NK-92 treated with Interleukin-12 subunit alpha and Interleukin-12 subunit beta, amount 100 ng/mL, for 24 hours (cell line): ENCODE measurements at places on chromosomes 12 and 14.
A peak's percentile ranks its signal among the peaks of the same experiment; 100 is the strongest.

DNA sequence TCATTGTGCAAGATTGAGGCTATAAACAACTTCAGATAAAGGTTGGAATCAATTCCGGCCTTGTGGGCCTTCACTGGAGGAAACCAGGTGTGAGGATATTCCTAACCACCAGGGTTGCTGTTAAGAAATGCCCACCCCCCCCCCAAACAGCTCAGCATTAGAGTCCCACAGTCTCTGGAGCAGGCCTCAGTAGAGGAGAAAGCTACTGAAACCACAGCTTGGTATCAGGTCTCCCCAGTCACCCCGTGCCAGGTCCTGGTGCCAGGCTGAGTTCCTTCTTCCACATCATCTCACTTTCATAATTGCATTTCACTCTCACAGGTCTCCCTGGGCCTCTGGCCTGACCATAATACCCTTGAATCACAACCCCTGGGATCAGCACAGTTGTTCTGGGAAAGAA lies 12.5 kb downstream of the GALNT6 start:
- no peak for DNase-seq

GRCh38 chr14:61280526-61281185 lies 482 bp downstream of the TMEM30B start:
- DNase-seq = no peak

DNA sequence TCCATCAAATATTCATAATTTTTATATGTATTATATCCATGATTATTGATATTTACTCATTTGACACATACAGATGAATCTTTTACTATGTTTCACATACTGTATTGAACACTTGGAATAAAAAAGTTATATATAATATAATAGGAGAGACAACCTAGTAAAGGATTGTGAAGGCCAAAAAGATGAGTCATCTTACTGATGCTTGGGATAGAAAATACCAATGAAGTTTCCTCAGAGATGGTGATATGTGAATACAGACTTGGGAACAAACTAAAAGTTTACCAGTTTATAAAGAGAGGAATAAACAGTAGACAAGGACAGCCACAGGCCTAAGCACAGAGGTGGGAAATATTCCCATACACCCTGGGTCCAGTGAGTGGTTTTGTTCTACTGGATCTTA lies 743.9 kb upstream of the FLRT2 start:
- no peak for DNase-seq

DNA sequence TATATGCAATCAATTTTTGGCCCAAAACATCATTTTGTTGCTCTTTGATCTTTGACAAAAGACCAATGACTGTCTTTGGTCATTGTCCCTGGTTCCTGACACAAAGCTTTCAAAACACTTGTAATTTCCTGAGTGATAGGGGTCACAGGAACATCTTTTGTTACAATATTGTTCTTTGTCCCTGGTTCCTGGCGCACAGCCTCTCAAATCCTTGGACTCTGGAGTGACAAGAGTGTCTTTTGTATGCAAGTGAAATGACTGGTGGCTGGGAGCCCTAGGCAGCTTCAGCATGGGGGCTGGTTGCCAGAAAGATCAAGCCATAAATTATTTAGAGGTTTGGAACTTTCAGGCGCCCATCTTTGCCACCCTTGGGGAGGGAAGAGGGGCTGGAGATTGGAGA lies 53.9 kb downstream of the DNAH10 start:
- no peak for DNase-seq

GRCh38 chr12:130286741-130287440 lies 50.8 kb upstream of the PIWIL1 start:
- no peak for DNase-seq

- DNase-seq = peak; percentile 53
Measured at GRCh38 chr12:107328442-107329133, 235.2 kb upstream of the CRY1 start.

DNA sequence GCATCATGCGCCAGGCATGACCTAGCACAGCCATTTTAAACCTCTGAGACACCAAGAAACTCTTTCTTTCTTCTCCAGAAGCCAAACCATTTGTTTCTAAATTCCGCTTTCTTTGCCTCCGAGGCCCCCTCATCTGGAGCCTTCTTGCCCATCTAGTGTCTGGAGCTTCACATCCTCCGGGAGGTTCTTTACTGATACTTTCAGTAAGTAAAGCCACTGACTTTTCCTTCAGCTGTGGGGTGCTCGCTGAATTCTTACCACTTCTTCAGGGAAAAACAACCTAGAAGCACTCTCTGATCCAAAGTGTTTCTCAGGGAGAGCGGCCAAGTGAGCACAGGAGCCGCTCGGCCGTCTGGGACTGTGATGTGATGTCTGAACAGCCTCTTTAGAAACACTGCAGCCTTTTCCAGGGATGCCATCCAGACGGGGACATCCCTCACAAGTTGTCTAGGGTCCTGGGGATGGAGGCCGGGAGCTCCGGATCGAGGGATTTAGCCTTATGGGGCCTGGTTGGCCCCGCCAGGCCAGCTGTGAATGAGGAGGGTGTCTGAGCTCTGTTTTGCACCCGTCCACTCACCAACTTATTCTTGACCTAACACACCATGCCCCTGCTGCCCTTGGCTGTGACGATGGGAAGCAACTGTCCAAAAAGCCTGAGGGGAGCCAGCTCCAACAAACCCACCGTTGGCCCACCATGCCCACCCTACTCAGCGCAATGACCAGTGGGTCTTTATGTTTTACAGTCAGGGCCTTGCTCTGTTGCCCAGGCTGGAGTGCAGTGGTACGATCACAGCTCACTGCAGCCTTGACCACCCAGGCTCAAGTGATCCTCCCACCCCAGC lies 160.6 kb downstream of the ZFP36L1 start:
- no peak for DNase-seq

DNA sequence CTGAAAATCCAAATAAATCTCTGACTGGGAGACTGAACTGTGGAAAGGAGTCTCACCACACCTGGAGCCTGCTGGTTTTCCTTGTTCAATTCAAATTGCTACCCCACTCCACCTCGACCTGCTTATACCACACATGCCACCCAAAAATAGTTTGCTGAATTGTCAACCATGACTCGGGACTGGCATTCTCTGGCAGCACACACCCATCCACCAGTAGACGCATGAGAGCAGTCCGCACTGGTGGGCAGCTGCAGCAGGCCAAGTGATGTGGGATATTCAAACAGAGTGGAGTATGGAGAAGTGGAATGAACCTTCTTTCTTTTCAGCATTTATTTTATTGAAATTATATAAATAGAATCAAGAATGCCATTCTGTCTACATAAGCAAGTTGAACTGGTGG lies 38.7 kb upstream of the SYCP3 start:
- DNase-seq = no peak

- DNase-seq = no peak
Measured at GRCh38 chr12:52561880-52562449, 9.0 kb upstream of the KRT71 start.

- no peak for DNase-seq
Measured at GRCh38 chr12:16300736-16301135, 23.3 kb upstream of the SLC15A5 start.

DNA sequence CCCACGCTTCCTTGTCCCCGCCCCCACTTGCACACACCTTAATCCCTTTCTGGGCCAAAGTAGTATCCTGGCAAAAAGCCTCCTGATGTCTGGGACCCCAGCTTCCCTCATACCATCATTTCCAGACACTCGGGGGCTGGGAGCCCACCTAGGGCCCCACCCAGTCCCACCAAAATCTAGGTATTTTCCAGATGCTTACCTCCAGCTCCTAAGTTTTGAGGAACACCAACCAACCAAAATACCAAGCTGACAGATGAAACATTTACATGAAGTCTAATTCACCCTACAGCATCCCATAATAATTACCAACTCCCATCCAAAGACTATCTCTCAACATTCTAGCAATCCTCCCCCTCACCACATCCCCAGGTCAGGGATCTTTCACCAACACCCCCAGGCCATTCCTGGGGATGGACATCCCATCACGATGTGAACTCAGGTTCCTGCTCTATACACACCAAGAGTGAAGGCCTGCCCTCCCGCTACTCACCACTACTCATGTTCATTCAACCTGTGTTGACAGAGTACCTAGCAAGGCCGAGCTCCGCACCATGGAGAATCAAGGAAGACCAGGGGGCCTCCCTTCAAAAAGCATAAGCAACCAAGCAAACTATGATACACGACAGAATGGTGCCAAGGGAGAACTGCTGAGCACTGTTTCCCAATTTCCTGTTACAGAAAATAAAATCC lies 1.6 kb upstream of the CHD4 start:
- no peak for DNase-seq

DNA sequence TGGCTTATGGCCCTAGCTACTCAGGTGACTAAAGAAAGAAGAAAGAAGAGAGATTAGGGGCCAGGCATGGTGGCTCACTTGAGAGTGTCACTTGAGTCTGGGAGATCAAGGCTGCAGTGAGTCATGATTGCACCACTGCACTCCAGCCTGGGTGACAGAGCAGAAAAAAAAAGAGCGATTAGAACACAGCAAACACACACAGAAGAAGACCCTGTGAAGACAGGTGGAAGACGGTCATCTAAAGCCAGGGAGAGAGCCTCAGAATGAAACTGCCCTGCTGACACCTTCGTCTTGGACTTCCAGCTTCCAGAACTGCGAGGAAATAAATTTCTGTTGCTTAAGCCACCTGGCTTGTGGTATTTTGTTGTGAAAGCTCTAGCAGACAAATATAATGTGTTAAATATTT lies 17.5 kb upstream of the PPP1CC start:
- peak; percentile 9 for DNase-seq

GRCh38 chr12:82964446-82964845 lies 277.7 kb downstream of the TMTC2 start:
- DNase-seq = no peak

- DNase-seq = no peak
Measured at GRCh38 chr14:38143170-38143569, 64.5 kb upstream of the SSTR1 start.

GRCh38 chr12:13652105-13652504 lies 329.3 kb downstream of the GRIN2B start:
- no peak for DNase-seq

GRCh38 chr12:58564721-58565120 lies 355.6 kb downstream of the LRIG3 start:
- no peak for DNase-seq

DNA sequence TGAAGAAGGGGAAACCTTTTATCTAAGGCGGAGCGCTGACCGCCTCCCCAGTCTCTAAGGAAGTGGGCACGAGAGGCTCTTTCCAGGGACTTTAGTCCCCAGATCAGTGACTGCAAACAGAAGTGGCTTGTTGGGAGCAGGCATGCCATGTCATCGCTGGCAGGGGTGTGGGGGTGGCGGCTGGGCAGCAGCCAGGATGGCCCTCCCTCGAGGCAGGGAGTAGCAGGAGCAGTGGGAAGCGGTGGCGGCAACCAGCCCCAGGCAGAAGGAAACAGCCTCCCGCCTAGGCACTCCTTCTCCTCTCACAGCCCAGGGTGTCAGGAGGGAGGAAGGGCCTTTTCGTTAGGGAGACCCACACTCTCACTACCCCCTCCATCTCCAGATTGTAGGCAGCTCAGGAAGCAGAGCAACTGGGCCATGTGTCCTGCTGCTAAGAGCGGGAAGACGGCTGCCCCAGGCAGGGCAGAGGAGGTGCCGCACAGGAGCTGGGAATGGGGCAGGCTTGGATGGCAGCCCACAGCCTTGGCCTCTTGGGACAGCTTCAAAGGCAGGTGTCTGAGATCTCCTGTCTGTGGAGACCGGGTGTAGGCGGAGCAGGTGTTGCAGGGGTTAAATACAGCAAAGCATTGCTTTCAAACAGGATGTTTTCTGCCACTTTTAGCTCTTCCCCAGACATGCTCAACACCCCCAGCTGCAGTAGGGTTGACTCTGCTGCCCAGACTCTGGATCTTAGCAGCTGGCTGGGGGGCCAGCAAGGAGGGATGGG lies 21.8 kb downstream of the VDR start:
- DNase-seq = no peak

- no peak for DNase-seq
Measured at GRCh38 chr14:99321236-99321925, 49.4 kb upstream of the BCL11B start.

DNA sequence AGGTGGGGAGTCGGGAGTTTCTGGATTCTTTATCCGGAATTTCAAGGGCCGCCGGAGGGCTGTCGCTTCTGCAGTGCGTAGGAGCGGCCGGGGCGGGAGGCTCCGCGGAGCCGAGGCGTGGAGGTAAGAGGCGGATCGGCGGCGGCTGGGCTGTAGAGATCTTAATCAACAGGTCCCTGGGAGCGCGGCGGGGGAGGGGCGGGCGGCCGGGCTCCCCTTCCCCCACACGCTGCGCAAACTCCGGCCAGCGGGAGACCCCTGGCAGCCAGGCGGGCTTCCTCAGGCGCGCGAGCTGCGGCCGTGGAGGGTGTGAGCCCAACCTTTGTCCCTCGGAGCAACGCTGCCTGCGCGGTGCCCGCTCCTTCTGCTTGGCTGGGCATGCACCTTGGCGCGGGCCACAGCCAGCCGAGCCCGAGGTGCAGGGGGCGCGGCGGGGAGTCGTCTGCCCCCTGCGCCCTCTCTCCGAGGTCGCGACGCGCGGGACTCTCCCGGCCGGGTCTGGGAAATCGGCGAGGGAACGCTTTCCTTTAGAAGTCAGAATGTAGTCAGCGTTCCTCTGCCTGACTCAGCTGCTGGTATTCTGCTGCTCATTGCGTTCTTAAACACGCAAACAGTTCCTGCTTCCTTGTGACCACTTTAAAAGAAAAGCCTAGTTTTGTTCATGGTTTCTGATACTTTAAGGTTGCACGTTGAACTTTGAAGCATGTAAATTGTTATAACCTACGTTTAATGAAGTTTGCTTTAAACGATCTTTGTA lies at the start of gene PALS1:
PALS1 (plus strand) TSS at position 25 of the 757 bp plus-strand sequence. CDS start 37,736 bp downstream, outside the sequence.
- DNase-seq = no peak

DNA sequence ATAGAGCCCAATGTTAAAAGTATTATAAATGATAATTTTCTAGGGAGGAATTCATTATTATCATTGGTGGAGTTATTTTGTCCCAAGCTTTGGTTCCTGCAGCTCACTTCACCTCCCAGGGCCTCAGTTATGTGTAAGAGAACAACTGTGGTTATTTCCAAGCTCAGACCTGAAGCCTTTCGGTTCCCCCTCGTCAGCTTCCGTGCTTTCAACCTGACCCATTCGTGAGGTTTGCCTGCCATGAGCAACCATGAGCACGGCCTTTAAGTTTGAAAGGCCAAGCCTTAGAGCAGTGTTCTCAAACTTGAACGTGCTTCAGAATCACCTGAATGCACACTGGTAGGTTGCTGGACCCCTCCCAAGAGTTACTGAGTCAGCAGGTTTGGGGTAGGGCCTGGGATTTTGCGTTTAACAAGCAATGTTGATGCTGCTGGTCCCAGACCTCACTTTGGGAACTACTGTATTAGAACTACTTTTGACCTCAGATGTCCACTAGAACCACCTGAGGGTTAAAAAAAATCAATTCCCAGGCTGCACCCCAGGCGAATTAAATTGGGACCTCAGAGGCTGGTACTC lies 133.0 kb upstream of the PRMT8 start:
- DNase-seq = no peak
